Dermis blood vessel endothelial cell (primary cell): ENCODE measurements at places on chromosomes 12 and 14.

- DNase-seq: peak; percentile 8
Observed at GRCh38 chr14:100428727-100429126, 105.6 kb downstream of the SLC25A47 start.

- no peak for DNase-seq
Observed at GRCh38 chr14:44530475-44530874, 23.4 kb upstream of the FSCB start.

- DNase-seq: no peak
Observed at GRCh38 chr12:6069437-6070093, 54.9 kb downstream of the VWF start.

- peak; percentile 96 for DNase-seq
Observed at GRCh38 chr12:12266873-12267741, at the start of gene LRP6. TSS of gene LRP6 (minus strand) at chr12:12267044. CDS start at chr12:12266735, 309 bp downstream.

GRCh38 chr12:80415466-80415865 lies 28.6 kb upstream of the PTPRQ start:
- no peak for DNase-seq

DNA sequence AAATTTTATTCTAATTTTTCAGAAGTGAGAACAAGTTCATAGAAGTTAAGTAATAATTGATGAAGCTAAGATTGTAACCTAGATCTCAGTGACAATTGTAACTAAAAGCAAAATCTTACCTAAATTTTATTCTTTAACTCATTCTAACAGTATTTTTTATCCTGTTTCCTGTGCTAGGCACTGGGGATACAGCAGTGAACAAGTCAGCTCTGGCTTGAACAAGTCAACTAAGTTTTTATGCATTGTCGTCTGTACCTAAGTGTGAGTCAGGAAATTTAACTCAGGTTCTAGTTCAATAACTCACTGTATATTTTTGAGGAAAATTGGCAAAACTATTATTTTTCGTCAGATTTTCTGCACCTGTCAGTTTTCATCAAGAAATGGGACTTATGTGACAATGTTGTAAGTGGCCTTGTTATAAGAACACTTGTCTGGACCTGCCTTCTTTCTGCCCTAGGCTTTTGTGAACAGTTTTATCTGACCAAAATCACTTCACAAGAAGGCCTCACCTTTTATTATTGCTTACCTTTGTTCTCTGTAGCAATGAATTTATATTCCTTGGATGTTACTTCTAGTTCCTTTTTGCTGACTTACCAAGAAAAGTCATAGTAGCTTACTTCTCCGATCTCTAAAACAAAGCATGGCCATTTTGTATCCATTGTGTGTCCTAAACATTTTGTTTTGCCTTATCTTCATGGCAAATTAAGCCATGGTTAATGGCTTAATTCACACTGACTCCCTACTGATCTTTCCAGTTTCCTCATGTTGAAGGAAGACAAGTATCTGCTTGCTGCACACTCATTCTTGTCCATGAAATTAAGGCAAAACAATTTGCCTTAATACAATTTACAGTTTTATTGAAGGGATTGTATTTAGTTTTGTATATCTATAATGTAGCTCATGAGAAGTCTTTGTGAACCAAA lies 2.7 kb downstream of the TMTC3 start:
- DNase-seq: no peak

- no peak for DNase-seq
Observed at GRCh38 chr14:102949062-102949800, 26.8 kb downstream of the AMN start.

- DNase-seq: no peak
Observed at GRCh38 chr12:16562435-16562834, 43.5 kb downstream of the LMO3 start.

DNA sequence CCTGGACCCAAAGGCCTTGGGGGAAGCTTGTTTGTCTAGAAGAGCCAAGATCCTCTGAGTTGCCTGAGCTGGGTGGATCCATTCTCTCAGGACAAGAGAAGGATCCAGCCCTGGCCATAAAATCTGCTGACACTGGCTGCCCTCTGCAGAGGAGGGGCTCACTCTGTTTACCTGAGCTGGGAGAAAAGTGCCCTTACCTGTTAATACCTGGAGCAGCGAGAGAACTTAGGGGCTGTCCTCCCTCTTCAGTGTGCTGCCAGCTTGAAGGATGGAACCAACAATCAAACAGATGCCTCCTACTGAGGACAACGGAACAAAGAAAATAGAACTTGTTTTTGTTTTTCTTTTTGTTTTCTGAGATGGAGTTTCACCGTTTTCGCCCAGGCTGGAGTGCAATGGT lies 7.3 kb upstream of the KRT7 start:
- DNase-seq: no peak

DNA sequence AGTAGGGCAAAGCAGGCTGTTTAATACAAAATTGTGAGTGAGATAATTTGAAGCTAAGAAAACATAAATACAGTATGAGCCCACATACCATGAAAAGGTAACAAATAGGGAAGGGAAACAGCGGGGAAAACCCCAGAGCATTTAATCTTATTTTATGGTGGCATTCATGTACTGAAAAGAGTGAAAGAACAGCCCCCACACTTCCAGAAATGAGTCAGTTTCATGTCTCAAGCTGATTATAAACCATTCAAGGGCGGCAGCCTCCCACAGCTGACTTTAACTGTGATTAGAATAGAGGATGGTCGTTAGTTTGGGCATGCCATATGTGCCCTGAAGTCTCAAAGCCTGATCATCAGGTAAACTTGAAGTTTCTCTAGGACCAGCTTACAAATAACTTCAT lies 64.5 kb downstream of the FOXG1 start:
- DNase-seq: no peak

- DNase-seq: no peak
Observed at GRCh38 chr14:101200008-101200649, 296.6 kb upstream of the RTL1 start.

- DNase-seq: no peak
Observed at GRCh38 chr12:110750784-110751461, 8.2 kb upstream of the PPP1CC start.

DNA sequence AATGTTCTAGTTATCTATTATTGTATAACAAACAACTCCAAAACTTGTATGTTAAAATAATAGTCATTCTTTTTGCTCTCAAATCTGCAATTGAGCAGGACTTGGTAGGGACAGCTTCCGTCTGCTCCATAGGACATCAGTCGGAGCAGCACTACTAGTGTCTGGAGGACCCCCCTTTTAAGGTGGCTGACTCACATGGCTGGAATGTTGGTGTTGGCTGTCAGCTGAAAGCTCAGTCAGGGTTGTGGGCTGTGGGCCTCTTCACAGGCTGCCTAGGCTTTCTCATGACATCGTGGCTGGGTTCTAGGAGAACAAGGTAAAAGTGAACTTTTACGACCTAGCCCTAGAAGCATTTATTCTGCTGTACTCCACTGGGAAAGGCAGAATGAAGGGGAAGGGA lies 160.6 kb downstream of the ANO4 start:
- DNase-seq: no peak

GRCh38 chr12:6226002-6226678 lies 25.9 kb downstream of the CD9 start:
- peak; percentile 73 for DNase-seq

DNA sequence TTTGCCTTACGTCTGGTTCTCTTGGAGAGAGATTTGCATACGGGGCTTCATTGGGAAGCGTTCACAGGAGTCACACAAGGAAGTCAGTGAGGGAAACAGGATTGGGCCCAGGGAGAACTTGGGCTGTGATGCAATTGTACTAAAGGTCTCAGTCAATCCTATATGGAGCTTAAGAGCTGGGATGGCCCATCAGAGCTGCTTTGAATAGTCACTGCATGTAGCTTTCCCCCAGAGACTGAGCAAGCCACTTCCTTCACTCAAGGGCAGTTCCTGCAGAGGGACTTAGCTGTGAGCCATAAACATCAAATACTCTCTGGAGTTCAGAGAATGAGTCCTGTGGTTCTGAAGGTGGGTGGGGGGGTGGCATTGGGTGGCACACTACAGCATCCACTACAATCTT lies 605.4 kb downstream of the MED13L start:
- no peak for DNase-seq

DNA sequence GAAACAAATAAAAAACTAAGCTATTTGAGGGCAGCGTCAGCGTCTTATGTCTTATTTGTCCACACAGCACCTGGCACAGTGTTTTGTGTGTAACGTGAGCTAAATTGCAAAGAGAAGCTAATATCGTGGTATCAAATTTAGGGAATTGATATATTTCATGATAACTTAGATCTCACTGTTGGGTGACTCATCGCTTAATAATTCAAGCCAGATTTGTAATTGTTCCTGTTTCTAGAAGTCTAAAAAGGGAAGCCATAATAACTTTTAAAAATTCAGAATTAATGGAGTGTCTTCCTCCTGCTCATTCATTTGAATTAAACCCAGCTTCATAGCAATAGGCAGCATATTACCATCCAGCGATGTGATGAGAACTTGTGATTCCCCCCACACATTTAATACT lies 214.7 kb downstream of the PDZRN4 start:
- DNase-seq: peak; percentile 7

GRCh38 chr14:88831284-88831683 lies 6.8 kb downstream of the TTC8 start:
- peak; percentile 11 for DNase-seq

DNA sequence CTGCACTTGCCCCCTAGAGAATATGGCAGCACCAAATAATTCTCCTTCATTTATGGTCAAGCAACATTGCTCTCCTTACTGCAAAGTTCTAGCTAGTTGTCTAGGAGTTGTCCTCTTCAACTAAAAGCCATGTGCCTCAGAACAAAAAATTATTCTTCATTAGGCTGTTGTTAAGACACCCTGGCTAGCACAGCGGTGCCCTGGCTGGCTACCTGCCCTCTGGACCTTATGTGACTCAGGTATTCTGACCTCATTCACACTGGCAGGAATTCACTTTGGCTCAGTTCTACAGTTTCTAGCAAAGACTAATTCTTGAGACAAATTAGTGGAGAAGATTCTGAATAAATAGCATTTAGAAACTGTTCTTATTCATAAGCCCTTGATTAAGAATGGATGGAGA lies 224.4 kb upstream of the KRR1 start:
- DNase-seq: no peak

DNA sequence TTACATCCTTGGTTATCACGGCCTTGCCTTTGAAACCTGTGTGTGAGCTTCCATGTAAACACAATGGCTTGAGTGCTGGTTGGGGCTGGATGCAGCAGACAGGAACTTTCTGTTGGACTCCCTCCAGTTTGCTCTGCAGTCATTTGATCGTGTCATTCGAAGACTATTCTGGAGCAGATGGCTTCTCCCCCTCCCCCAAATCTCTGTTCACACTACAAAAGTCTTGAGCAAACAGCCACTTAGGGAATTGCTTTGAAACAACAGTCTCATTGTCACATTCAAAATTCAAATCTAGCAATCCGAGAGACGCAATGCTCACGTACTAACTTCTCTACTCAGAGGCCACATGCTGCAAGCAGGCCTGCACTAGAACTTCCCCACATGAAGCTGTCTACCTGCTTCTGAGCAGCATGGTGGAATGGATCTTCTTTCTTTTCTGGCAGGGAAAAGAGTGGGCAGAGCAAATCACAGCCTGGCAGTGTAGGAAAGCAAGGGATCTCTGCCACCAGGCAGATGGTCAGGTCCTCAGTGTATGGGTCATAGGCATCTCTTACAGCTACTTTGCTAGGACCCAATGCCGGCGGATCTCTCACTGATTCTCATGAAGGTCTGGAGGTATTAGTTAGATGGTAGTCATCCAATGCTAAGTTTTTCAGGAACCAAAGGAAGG lies 214.2 kb downstream of the PPM1H start:
- peak; percentile 69 for DNase-seq

DNA sequence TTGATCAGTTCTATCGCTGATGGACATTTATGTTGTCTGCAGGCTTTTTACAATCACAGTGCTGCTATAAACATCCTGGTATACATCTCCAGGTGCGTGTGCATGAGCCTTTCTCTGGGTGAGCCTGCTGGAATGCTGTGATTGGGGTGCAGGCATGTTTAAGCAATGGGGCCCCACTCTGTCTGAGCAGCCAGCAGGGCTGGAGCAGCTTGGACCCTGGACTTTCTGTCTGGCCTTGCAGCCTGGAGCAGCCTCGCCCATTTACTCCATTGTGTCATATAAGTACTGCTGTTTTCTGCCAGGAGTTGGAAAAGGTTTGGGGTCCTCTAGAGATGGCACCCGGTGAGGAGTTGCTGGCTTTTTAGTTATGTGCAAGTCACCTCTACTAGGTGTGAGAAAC lies 199.0 kb downstream of the KIF26A start:
- no peak for DNase-seq

GRCh38 chr14:104882991-104883660 lies 18.1 kb downstream of the CEP170B start:
- no peak for DNase-seq

DNA sequence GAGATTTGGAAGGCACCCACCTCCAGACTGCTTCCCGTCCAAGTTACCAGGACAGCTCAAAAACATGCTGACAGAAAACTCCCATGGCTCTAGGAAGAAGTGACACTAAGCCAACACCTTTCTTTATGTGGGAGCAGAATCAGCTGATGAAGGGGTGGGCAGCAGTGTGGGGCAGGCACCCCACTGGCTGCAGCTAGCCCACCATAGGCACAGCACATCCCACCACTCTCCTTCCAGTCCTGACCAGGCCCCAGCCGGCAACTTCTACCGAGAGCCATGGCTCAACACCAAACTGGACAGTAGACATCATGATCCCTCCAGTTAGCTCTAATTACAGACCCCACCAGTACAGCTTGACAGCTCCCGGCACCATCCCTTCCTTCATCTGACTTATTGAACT lies 45.0 kb downstream of the SH2B3 start:
- no peak for DNase-seq

DNA sequence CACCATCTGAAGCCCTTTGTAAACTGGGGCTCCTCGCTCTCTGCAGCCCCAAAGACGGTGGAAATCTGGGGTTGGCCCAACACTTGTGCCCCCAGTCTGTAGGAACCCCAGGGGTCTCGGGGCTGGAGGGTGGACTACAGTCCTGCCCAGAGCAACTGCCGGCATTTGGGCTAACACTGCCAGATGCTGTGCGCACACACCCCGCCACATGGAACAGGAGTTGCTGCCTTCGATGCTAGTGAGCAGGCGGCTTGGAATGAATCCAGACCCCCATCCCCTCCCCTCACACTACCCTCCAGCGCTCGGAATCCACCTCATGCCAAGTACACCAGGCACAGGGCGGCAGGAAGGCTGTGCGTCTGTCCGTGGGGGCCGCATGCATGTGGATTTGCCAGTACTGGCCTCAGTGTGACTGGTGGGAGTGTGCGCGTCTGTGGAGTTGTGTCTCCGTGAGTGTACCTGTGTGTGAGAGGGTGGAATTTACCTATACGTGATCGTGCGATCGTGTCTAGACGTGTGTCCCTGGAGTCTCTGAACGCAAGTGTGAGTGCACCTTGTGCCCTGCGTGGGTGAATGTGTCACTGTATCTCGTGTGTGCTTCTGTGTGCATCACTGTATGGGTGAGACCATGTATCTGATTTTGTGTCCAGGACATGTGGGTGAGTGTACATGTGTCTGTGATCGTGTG lies 5.1 kb downstream of the LHX5 start:
- no peak for DNase-seq

GRCh38 chr12:117031843-117032592 lies 67.2 kb downstream of the TESC start:
- DNase-seq: no peak
